ENCODE measurements at places on chromosomes 2 and 18. TPM values are rescaled to one million over a fixed set of nuclear protein-coding genes. Genes with fewer than 3 reads are reported as not detected.
A peak's percentile ranks its signal among the peaks of the same experiment; 100 is the strongest.

ASIC4 gene
- total RNA-seq = 0.37 TPM

DNA sequence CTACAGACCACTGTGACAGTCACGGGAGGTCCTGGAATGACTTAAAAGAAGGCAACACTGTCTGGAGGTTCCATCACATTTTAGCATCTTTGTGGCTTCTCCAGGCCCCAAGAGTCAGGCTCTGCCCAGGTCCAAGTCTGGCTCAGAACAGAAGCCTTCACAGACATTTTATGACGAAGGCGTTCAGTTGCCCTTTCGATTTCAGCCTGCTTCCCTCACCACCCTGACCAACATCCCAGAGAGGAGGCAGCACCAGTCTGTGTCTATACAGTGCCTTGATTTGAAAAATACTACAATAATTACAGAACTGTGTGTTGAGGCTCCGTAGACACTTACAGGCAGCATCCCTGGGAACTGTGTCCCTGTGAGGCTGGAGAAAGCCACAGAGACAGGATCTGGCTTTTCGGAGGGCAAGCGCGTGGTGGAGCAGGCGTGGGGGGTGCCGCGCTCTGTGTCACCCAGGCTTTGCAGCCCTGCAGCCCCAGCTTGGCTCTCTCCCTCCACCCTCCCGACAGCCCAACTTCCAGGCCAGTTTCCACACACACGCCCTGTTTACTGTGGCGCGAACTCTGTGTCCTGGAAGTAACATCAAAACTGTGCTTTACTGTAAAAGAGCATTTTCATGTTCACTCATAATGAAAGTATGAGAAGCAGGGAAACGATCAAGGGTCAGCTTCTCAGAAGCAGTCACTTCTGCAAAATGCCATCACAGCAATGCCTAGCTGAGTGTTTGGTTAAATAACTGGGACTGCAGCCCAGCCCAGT, 153.5 kb upstream of the ALKAL2 start:
- no peak overlapping the region for H3K4me3 ChIP-seq
- H3K36me3 ChIP-seq = no peaks in the 10 kb centered on the region
- no peaks in the 10 kb centered on the region for H3K4me1 ChIP-seq
- H3K27me3 ChIP-seq = no peaks in the 10 kb centered on the region
- DNase-seq = no peak

DNA sequence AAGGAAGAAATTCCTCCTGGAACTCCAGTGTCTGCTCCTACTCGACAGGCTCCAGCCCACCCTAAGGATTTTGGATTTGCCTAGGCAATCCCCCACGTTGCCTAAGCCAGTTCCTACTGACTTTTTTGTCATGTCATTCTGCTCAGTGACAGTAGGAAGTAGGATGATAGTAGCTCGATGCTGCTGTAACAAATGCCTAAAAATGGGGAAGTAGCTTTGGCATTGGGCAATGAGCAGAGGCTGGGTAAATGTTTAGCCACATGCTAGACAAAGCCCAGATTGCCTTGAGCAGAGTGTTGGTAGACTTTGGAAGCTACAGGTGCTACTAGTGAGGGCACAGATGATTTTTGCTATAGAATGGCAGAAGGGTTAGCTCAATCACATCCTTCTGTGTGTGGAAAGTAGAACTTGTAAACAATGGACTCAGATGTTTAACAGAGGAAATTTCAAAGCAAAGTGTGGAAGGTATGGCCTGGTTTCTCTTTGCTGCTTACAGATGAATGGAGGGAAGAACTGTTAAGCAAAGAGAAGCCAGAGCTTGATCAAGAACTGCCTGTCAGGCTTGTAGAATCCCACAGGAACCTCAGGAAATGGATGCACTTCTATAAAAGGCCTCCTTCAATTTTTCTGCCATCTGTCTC, 154.8 kb downstream of the RNF144A start:
- no peak overlapping the region for H3K4me3 ChIP-seq
- no peak overlapping the region for H3K27ac ChIP-seq
- H3K36me3 ChIP-seq = peaks cover 9% of the 10 kb centered on the region
- H3K4me1 ChIP-seq = no peaks in the 10 kb centered on the region
- H3K27me3 ChIP-seq = no peaks in the 10 kb centered on the region

DNA sequence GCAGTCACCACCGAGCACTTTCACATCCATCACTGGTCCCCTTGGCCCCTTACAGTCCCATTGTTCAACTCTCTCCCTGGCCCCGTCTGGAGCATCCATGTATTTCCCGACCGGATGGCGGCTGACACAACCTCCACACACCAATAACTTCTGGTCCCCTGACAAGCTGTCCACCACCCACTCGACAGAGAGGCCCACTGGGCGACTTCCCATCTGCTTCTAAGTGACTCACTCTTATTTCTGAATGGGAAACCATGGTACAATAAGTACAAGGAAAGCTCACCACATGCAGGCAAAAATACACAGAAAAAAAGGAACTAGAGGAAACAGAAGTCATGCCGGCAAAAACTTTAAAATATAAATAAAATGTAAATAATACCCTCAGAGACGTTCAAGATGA, 82.9 kb upstream of the RAB12 start:
- peaks cover 12% of the 10 kb centered on the region for H3K36me3 ChIP-seq
- DNase-seq = no peak
- no peaks in the 10 kb centered on the region for H3K27me3 ChIP-seq
- no peaks in the 10 kb centered on the region for H3K4me1 ChIP-seq
- H3K4me3 ChIP-seq = no peak overlapping the region

GRCh38 chr18:56083523-56084287, 495.7 kb upstream of the TCF4 start:
- no peak overlapping the region for H3K27ac ChIP-seq
- peak; percentile 40 for DNase-seq
- no peaks in the 10 kb centered on the region for H3K36me3 ChIP-seq
- H3K27me3 ChIP-seq = no peaks in the 10 kb centered on the region

- no peak overlapping the region for H3K27ac ChIP-seq
- no peak for DNase-seq
- no peak overlapping the region for H3K4me3 ChIP-seq
- peaks cover 8% of the 10 kb centered on the region for H3K4me1 ChIP-seq
Measured at GRCh38 chr18:44048846-44049245, 631.8 kb upstream of the SETBP1 start.

RAB6C gene
- total RNA-seq = not detected

SCN2A gene
- 0.46 TPM for total RNA-seq

DNA sequence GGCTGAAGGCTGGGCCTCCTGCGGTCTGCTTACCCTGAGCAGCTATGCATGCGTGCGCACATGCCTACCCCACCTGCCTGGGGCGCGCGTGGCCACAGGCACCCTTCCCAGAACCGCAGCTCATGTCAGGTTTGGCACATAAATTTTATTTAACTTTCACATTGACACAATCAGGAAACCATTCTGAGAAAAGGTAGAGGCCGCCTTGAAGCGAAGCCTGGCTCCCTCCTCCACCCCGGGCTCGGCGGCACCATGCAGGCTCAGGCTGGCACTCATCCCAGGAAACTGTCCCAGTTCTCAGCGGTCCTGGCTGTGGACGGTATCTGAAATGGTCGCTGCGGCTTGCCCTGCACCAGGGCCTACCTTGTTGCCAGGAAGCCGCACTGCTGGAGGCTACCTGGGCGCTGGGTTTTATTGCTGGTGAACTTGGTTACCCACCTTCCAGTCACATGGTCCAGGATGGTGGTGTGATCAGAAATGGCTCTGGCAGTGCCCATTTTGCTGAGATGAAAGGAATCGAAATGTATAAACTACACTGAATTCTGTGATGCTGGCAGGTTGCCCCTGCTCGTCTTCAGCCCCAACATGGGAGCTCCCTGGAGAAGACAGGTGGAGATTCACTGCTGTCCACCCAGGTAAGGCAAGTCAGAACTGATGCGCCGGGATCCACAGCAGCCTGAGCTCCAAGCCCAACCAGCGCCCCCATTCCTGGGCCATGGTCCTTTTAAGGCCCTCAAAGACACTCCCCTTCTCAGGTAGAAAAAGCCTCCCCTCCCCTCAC, 25.5 kb downstream of the CHST10 start:
- no peak for DNase-seq
- H3K36me3 ChIP-seq = peaks cover 47% of the 10 kb centered on the region
- no peaks in the 10 kb centered on the region for H3K27me3 ChIP-seq
- no peaks in the 10 kb centered on the region for H3K4me1 ChIP-seq

- no peak overlapping the region for H3K4me3 ChIP-seq
- H3K27me3 ChIP-seq = no peaks in the 10 kb centered on the region
- H3K36me3 ChIP-seq = peaks cover 8% of the 10 kb centered on the region
Measured at GRCh38 chr2:190742431-190742830, 93.5 kb downstream of the NAB1 start.

- H3K4me1 ChIP-seq = no peaks in the 10 kb centered on the region
- no peaks in the 10 kb centered on the region for H3K27me3 ChIP-seq
- no peak overlapping the region for H3K4me3 ChIP-seq
- no peaks in the 10 kb centered on the region for H3K36me3 ChIP-seq
Measured at GRCh38 chr2:194992648-194993047, 664.4 kb upstream of the SLC39A10 start.

- no peaks in the 10 kb centered on the region for H3K36me3 ChIP-seq
- H3K27ac ChIP-seq = no peak overlapping the region
- no peak overlapping the region for H3K4me3 ChIP-seq
- no peak for DNase-seq
- H3K27me3 ChIP-seq = no peaks in the 10 kb centered on the region
Measured at GRCh38 chr2:195022508-195022830, 634.6 kb upstream of the SLC39A10 start.

Measured in H9 (cell line).